BJ (cell line): ENCODE measurements at places on chromosomes 6 and 20.

GRCh38 chr20:43460830-43461200, 3.1 kb downstream of the SRSF6 start:
- no peak for DNase-seq

DNA sequence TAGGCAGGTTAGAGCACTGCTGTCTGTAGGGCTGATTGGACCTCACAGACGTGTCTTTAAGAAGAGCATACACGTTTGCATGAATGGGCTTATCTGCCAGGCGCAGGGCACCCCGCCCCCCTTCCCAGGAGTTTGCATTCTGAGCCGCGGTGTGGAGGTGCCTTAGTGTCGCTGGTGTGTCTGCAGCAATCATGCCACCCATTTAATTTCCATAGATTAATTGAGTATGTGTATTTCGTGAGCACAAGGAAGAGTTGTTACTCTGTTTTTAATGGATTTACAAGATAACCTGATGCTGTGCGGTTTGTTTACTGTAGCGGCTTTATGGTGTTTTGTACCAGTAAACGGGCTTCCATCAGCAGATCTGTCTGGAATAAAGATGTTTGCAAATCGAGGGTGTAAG, 107.7 kb downstream of the ZDHHC14 start:
- no peak for DNase-seq

DNA sequence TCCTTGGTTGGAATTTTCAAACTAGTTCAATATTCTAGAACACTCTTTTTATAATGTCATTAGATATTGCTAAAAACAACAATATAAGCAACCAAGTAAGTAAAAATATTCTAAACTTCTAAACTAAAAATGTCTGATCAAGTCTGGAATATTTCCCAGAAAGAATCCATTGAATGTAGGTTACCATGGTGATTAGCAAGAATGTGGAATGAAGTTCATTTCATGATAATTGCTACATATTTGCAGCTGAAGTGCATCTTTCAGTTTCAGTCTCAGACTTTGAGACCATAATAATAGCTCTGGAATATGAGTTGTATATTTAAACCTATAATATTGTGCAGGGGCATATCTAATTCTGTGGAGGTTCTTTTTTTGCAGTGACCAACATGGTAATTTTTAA, 61.0 kb upstream of the NKAIN2 start:
- no peak for DNase-seq

DNA sequence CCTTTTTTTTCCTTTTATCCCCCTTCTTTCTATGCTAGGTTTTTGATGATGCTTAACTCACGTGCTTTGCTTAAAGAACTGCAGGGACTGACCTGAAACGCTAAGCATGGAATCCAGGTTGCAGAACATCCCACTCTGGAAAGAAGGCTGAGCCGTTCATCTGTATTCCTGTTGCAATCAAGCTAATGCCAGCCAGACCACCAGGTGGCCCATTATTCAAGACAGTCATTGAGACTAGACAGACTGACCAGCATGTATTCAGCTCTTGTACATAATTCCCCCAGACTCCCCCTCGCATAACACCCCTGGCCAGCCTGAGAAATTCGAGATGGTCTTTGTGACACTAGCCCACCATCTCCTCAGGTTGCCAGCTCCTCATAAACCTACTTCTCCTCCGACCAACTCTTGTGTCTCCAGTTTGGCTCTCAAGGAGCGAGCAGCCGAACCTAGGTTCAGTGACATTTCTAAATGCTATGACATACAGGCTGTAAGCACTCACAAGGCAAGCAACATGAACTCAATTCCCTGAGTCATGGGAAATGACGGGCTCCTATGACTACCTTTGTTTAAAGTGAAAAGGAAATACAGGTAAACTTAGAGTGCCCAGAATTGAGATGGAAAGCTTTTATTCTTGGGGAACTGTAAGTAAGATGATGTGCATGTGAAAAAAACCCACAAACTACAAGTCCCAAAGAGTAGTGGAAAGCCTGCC, 309.3 kb upstream of the CDYL start:
- DNase-seq, result no peak

- DNase-seq, result no peak
These were observed 9.2 kb upstream of the FAM83C start for GRCh38 chr20:35301426-35301825.

- DNase-seq, result peak; percentile 9
These were observed 36.4 kb downstream of the HLA-DPB1 start for GRCh38 chr6:33112148-33112547.

GRCh38 chr6:31826793-31827285, 699 bp upstream of the HSPA1B start:
- DNase-seq, result peak; percentile 67

- no peak for DNase-seq
These were observed 14.3 kb downstream of the B4GALT5 start for GRCh38 chr20:49699200-49699992.

GRCh38 chr6:71033171-71033570, 76.3 kb upstream of the B3GAT2 start:
- no peak for DNase-seq

DNA sequence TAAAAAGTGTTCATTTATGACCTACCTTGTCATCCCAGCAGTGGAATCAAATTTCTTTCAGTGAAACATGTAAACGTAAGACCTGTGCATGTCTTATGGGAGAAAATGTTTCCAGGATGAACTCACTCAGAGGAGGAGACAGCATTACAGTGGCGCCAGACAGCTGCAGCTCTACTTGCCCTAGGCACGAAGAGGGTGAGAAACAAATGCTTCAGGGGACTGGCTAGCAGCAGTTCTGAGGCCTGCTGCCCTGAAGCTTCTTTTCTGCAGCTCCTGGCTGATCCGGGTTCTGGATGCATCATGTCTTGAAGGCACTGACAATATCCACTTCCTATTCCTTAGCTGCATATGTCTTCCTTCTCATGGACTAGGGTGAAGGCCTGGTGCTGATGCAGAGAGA, 120.2 kb downstream of the QRSL1 start:
- no peak for DNase-seq

DNA sequence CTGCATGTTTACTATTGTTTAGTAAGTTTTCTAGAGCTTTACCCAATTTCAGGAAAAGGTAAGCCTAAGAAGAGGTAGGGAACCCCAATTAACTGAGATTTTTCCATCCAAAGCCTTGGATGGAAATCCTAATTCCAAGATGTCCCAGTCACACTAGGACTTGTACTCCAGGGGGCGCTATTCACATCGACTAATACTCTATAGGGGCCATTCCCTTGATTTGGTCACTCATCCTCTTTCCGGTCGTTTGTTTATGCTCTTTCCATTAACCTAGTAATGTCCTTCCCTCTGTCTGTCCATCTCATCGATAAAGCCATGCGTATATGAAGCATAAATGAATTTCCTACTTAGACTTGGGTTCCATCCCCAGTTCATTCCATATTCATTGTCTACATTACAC, 80.8 kb upstream of the FUCA2 start:
- DNase-seq, result no peak

- no peak for DNase-seq
These were observed 145.8 kb downstream of the PTPRT start for GRCh38 chr20:43043887-43044286.

- no peak for DNase-seq
These were observed 92.8 kb downstream of the CLIC5 start for GRCh38 chr6:45922728-45923351.

DNA sequence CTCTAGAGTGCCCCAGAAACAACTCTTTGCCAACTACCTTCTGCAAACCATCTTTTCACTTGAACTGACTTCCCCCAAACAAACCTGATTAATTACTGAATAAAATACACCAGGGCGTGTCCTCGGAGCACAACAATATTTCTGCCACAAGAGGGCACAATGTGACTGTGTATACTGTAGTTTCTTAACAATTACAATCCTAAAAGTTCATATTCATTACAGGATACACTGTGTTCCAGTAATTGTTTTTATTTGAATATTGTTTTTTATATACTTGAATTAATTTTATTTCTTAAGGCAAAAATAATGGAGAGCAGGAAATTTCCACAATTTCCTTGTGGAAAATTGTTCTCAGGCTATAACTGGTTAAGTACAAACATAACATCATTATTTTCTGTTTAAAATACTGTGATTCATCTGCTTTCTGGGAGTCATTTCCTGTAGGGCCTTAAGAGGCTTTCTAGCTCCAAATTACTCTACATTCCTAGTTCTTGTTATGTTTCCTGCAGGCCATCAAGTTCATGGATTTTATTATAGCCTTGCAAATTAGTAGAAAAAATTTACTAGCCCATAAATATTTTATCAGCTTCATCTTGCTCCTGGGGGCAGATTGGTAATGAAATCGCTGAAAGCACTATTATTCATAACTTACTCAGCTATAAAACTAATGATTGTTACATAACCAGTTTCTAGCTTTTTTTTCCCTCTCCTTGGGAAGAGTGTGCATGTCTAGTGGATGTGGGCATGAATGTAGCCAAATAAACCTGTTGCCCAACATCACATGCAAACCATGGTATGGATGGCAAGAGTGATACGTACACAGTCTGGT, 51.9 kb upstream of the SLC22A16 start:
- DNase-seq, result peak; percentile 96

GRCh38 chr20:50191544-50192363, 1.1 kb downstream of the CEBPB start:
- DNase-seq, result no peak

- DNase-seq, result no peak
These were observed 118.6 kb upstream of the CCDC28A start for GRCh38 chr6:138654715-138655634.

DNA sequence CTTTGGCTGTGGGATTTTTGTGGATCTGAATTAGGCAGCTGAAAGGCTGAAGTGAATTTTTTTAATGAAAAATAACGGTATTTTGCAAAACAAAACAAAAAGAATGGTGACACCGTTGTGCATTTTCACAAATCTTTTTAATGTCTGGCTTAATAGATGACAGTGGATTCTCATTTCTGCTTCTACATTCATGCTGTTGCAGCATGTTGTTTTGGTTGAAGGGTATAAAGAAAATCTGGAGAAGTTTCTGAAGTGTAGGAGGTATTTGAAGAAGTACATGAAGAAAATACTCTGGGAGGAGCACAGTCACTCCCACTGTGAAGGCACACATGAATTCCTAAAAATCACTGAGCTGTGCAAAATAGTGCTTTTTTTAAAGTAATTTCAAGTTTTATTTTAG, 3.1 kb upstream of the MAP3K5 start:
- no peak for DNase-seq
